ENCODE measurements at places on chromosomes 16 and 17.

- no peak for DNase-seq
Observed at GRCh38 chr16:3946604-3947180, 66.2 kb upstream of the CREBBP start.

- DNase-seq = no peak
Observed at GRCh38 chr17:81397314-81398175, 2.3 kb downstream of the BAHCC1 start.

GRCh38 chr17:3433741-3434140, at the start of gene OR1E2:
Gene OR1E2 (minus strand): TSS chr17:3433841. CDS start chr17:3433841, 0 bp downstream.
- no peak for DNase-seq

DNA sequence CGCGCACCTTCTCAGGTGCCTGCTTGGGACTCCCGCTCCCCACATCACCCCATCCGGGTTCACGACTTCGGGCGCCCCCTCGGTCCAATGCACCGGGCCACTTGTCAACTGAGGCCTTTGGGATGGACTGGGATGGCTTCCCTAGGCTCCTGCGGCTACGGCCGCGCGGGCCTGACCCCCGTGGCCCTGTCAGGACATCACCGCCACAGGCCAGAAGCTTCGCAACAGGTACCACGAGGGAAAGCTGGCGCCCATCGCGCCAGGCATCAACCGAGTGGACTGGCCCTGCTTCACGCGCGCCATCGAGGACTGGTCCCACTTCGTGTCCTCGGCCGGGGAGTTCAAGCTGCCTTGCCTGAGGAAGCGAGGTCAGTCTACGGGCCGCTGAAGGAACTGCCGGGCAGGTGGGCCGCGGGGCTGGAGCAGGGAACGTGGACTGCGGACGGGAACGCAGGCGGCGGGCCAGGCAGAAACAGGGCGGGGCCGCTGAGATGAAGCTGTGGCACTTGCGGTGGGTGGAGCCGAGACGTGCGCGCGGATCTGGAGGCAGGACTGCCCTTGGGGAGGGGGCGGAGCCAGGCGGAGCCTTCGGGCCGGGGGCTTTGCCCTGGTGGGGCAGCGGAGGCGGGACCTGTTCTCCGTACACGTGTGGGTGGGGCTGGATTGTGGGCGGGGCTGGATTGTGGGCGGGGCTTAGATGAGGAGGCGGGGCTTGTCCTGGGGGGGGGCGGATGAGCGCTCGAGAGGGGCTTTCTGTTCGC, 13.7 kb upstream of the CNGB1 start:
- DNase-seq = peak; percentile 82

- DNase-seq = no peak
Observed at GRCh38 chr16:50984688-50985087, 166.4 kb downstream of the SALL1 start.

- no peak for DNase-seq
Observed at GRCh38 chr16:55915096-55915827, 40.1 kb upstream of the CES5A start.

GRCh38 chr16:57826706-57827625, 24.7 kb upstream of the KIFC3 start:
- no peak for DNase-seq

GRCh38 chr17:74822335-74822938, 37.2 kb downstream of the GRIN2C start:
- no peak for DNase-seq

GRCh38 chr17:57401556-57402488, 145.5 kb downstream of the MSI2 start:
- no peak for DNase-seq

DNA sequence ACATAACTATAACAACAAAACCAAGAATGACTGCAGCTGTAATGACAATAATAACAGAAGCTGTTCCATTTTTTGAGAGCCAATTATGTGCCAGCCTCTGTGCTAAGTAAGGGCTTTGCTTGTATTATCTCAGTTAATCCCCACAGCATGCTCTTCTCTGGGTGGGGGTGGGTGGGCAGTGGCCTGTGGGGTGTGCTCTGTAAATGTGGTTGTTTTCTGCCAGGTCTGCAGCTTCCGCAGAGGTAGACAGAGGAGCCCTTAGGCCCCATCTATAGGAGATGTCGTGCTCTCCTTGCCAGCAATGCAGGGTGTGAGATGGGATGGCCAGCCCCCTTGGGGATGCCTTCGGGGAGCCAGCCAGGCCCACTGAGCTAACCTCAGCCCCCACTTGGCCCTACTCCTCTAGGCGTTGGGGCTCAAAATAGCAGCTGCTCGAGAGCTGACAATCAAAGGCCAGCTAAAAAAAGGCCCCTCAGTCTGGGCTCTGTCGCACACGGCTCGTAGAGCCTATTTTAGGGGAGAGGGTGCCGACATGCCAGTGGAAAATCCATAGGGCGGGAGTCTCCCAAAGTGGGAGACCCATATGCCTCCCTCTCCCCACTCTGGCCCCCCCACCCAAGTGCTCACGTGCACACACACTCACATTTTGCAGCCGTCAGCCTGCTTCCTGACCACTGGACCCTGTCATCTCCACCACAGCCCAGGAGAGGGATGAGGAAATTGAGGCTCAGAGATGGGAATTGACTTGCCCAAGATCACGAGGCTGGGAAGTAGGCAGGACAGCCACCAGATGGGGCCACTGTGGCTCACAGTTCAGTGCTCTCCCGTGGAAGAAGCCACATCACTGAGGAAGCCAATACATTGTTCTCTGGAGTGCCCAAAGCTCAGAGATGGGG, 15.8 kb downstream of the CDH16 start:
- DNase-seq = no peak

- no peak for DNase-seq
Observed at GRCh38 chr17:1322480-1322879, 43.0 kb downstream of the TRARG1 start.

- DNase-seq = no peak
Observed at GRCh38 chr16:22670044-22670536, 143.9 kb upstream of the HS3ST2 start.

DNA sequence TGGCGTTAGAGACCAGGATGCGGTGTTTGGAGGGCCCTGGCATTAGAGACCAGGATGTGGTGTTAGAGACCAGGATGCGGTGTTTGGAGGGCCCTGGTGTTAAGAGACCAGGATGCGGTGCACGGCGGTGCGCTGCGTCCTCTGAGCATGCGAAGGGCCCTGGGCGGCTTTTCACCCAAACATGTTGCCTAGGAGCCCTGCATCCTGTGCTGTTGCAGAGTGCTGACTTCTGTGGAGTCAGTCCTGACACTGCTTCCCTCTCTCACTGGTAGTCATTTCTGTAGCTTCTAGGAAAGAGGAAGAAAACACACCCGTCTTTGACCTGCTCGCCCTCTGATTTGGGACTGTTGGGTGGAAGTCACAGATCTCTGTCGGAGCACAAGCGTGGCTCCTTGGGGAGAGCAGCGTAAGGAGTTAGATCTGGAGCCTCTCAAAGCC, 141.2 kb downstream of the LAT start:
- no peak for DNase-seq

Data from RWPE1 (cell line).